Activated CD8-positive, alpha-beta memory T cell treated with anti-CD3 and anti-CD28 coated beads, Interleukin-2, amount 50 U/mL, for 4 hours (primary cell): ENCODE measurements at places on chromosomes 6 and 20.

DNA sequence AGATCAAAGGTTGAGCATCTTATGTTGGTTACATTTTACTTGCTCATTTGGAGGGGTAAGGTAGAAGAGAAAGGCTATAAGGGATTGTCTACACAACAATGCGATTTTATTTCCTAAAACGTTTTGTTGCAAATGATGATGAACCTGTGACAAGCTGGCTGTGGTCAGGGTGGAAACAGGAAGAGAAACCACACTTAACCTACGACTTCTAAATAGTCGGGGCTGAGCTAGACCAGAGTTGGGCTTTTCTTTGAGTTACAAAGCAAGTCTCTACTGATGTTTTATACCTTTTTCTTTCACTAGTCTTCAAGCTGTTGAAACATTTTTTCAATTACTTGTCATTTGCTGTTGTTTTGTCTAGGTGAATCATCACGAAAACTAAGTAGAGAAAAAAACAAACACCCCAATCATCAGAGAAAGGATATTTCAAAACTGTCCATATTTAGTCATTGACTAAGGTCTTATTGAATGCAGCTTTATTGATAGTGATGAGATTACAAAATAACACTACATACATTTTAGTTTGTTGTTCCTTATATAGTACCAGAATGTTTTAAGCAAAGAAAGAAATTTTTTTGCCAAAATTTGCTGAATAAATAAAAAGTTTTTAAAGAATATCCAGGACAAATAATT is 18.0 kb downstream of the KLHL31 start:
- DNase-seq, result peak; percentile 34

DNA sequence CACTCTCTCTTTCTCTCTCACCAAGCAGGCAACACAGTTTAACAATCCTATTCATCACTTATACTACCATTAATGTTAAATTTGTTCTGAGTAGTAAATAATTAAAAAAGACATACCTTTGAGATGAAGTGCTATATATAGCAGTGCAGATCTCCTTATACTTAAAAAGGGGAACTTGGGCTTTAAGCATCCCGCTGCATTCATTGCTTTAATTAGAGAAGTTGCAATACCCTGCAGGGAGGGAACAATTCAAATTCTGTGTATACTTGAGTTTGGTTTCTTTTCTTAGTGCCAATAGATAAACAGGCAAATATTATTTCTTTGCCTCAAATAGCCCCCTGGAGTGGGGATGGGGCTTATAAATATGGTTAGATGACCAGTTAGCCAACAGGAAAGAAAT is 10.8 kb upstream of the ZBTB24 start:
- DNase-seq, result no peak

GRCh38 chr6:92132457-92132856 is 1286.9 kb downstream of the EPHA7 start:
- DNase-seq, result no peak

- no peak for DNase-seq
Measured at GRCh38 chr20:25178563-25179438, 16.7 kb upstream of the ENTPD6 start.
